ENCODE measurements at places on chromosomes 3 and 15. TPM values are rescaled to one million over a fixed set of nuclear protein-coding genes. Genes with fewer than 3 reads are reported as not detected.

Gene MST1R
- total RNA-seq = 1.3 TPM

Gene OR5K2
- total RNA-seq = not detected

Gene ZBTB20
- total RNA-seq = 43.4 TPM

DNA sequence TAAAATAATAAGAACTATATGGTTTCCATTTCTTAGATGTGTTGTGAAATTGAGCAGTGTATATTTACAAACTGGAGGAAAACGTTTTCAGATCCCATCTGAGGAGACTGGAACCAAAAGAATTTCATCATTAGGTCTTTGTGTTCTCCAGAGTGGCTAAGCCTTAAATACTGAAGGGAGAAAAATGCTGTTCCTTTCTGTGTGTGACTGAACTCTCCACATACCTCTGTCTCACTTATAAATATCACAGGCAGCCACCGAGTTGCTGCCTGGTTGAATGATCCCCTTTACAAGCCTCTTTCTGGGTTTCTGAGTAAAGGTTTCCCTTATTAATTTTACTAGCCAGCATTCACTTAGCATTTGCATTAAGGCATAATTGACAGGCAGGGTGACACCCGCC is 913.9 kb upstream of the NR2F2 start:
- no peak overlapping the region for H3K27ac ChIP-seq
- H3K27me3 ChIP-seq = no peaks in the 10 kb centered on the region

- H3K27ac ChIP-seq = no peak overlapping the region
- H3K4me1 ChIP-seq = no peaks in the 10 kb centered on the region
- no peak for DNase-seq
- peaks cover 3% of the 10 kb centered on the region for H3K27me3 ChIP-seq
- no peak overlapping the region for H3K4me3 ChIP-seq
- no peaks in the 10 kb centered on the region for H3K36me3 ChIP-seq
Measured at GRCh38 chr15:86892774-86893449, 813.2 kb downstream of the AGBL1 start.

DNA sequence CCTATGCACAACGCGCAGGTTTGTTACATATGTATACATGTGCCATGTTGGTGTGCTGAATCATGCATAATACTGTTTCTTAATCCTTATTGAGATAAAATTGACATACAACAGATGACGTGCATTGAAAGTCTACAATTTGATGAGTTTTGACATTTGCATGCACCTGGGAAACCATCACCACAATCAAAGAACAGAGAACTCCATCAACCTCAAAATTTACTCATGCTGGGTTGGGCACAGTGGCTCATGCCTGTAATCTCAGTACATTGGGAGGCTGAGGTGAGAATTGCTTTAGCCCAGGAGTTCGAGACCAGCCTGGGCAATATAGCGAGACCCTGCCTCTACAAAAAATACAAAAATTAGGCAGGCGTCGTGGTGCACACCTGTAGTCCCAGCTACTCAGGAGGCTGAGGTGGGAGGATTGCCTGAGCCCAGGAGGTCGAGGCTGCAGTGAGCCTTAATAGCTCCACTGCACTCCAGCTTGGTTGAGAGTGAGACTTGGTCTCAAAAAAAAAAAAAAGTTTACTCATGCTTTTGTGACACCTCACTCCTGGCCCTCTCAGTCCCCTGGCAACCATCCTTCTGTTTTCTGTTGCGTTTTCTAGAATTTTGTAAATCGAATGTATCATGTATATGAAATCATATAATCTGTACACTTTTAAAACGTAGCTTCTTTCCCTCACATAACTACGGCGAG is 56.6 kb downstream of the BHLHE40 start:
- no peak overlapping the region for H3K27ac ChIP-seq
- no peak overlapping the region for H3K4me3 ChIP-seq
- no peaks in the 10 kb centered on the region for H3K36me3 ChIP-seq
- no peak for DNase-seq

- H3K27ac ChIP-seq = no peak overlapping the region
- no peaks in the 10 kb centered on the region for H3K27me3 ChIP-seq
- H3K4me1 ChIP-seq = no peaks in the 10 kb centered on the region
- no peak for DNase-seq
- no peaks in the 10 kb centered on the region for H3K36me3 ChIP-seq
Measured at GRCh38 chr3:22923711-22924110, 279.4 kb upstream of the UBE2E2 start.

DNA sequence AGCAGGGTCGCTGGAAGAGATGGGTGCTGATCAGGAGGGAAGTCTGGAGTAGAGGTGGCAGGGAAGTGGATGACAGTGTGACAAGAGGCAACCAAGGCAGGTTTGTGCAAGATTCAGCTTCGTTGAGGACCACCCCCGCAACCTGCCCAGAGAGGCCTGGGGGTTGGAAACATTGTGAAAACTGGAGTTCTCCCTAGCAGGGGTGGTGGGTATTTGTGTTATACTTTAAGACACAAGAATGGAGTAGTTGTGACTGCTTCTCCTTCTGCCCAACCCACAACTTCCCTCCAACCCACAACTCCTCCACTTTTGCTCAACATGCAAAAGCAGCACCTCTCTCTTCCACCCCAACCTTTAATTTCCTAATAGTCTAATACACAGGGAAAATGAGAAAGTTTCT is 8.6 kb upstream of the ARNT2 start:
- H3K4me3 ChIP-seq = no peak overlapping the region
- no peaks in the 10 kb centered on the region for H3K4me1 ChIP-seq
- peaks cover 2% of the 10 kb centered on the region for H3K27me3 ChIP-seq
- DNase-seq = no peak

Data from T-cell (primary cell).